ENCODE measurements at places on chromosomes 3 and 15.
A peak's percentile ranks its signal among the peaks of the same experiment; 100 is the strongest.

DNA sequence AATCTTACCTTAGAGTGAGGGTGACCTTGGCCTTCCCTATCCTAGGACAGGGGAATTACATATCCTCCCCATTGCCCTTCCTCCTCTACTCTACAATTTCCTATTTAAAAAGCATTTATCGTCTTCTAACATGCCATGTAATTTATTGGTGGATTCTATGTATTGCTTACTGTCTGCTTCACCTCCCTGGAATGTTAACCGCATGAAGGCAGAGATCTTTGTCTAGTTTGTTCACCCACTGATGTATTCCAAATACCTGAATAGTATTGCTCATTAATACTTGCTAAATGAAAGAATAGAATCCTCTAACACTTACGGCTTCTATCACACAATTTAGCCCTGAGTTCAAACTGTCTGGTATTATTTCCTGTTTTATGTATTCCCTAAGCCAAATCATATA, 68.6 kb downstream of the PPARG start:
- DNase-seq, result no peak

- DNase-seq, result no peak
Observed at GRCh38 chr3:16478516-16478915, 35.0 kb downstream of the RFTN1 start.

DNA sequence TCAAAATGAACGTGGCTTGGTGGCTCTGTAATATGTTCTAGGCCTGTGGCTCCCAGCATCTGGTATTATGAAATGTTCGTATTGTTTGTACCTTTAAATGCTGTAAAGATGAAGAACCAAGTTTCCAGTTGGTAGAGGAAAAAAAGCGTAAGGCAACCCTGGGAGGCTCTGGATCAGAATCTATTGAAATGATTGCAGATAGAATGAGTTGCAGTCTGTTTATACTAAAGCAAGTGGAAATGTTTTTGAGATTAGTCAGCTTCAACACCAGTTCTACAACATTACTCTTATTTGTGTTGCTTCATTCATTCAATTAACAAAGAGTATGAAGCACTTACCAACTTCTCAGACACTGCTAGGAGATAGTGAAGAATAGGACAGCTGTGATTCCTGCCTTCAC, 5.3 kb downstream of the ARL6IP5 start:
- no peak for DNase-seq

- no peak for DNase-seq
Observed at GRCh38 chr15:73119478-73119877, 67.2 kb downstream of the NEO1 start.

- no peak for DNase-seq
Observed at GRCh38 chr3:113658107-113658506, 38.3 kb downstream of the USF3 start.

- DNase-seq, result no peak
Observed at GRCh38 chr15:70956201-70956995, 63.8 kb downstream of the LRRC49 start.

- no peak for DNase-seq
Observed at GRCh38 chr3:158801201-158801600, 653 bp upstream of the MFSD1 start.

DNA sequence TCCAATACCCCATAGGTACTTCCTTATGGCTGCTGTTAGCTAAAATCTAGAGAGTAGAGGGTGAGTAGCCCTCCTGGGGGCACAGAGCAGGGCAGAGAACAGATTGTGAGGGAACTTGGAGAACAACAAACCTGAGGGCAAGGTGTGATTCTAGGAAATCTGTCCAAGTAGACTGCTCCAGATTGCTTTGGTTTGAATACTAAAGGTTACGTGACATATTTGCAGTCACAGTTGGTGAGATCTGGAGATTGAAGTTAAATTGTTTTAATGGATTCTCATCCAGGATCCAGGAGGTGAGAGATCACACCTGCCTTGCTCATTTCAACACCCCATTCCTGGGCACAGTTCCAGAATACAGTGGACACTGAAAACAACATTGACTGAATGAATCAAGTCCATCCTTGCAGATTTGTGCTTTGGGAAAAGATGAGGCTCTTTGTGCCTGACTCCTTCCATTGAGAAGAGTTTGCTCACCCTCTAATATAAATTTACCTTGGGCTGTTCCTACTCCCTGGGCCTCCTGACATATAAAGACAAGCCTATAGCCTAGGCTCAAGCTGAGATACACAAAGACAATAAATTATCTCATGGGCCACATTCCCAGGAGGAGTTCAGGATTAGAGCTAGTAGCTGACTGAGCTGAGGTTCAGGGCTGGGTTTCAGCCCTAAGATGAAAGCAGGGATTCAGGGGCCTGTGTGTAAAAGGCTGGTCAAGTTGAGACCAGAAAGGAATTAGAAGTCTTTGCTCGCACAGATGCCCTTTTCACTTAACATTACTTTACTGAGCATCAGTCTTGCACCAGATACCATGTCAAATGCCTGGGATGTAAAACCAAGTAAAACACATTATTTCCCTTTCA, 400.9 kb upstream of the MCTP2 start:
- no peak for DNase-seq

GRCh38 chr3:171231361-171231760, 204.8 kb upstream of the SLC2A2 start:
- DNase-seq, result no peak

GRCh38 chr15:60764408-60764963, 285.5 kb upstream of the ICE2 start:
- DNase-seq, result no peak

- no peak for DNase-seq
Observed at GRCh38 chr3:44892689-44893088, 18.3 kb downstream of the TGM4 start.

GRCh38 chr15:40091861-40092255, 16.8 kb downstream of the BMF start:
- DNase-seq, result no peak

DNA sequence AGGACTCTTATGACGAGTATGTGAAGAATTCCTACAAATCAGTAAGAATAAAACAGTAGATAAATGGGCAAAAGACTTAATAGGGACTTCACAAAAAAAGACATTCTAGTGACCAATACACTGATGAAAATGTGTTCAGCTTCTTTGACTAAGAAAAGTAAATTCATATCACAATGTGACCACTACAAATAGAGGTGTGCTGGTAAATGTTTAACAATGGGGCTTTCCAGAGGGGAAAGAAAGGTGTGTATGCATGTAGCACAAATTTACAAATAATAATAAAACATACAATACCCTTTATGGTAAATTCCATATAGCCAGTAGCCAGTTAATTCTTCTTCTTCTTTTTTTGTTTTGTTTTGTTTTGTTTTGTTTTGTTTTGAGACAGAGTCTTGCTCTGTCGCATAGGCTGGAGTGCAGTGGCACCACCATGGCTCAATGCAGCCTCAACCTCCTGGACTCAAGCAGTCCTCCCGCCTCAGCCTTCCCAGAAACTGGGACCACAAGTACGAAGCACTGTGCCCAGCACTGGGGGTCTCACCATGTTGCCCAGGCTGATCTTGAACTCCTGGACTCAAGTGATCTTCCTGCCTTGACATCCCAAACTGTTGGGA, 17.5 kb upstream of the NMD3 start:
- DNase-seq, result no peak

- no peak for DNase-seq
Observed at GRCh38 chr15:98776607-98777281, 128.4 kb downstream of the IGF1R start.

DNA sequence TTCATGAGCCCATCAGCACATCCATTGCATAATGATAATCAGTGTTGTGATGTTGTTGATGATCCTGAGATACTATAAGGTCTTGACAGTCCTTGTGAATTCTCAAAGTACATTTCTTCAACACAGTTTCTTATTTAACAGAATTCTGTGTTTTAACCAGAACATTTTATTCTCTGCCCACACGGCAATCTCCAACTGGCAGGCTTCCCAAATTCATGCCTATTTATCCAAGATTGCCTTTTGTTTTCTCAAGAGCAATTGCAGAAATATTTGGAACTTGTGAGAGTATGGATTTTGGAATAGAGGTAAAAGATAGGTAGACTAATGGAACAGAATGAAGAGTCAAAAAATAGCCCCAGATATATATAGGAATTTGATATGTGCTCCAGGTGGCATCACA, 116.0 kb downstream of the UACA start:
- DNase-seq, result no peak

DNA sequence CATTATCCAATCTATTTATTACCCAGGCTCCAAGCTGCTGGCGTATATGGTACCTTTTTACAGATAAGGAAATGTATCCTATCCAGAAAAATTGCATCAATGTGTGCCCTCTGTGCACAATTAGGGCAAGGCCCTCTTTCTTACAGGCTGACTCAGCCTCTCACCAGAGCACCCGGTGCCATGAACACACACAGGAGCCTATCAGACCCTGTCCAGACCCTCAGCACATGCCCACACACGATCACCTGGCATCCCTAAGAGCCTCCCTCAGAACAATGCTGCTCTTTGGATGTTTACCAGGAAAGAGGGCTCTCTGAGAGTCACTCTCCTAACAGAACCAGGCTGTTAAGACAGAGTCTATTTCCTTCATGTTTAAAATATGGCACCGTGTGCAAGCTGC, 460.0 kb upstream of the TBL1XR1 start:
- DNase-seq, result no peak

DNA sequence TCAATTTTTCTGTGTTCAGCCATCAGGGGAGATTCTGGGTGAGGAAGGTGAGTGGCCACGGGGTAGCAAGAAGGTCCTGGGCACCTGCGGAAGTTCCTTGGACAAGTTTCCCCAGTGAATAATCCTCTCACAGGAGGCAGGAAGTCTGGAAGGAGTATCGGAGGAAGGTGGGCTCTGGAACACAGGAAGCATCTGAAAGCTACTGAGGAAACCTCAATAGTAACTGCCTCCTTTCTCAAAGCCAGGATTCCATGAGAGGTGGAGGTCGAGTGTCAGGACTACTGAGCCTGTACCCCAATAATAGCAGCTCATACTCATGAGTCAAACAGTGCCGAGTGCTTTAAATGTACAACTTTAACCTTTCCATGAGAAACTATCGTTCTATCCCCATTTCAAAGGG, 110.9 kb downstream of the OXNAD1 start:
- DNase-seq, result no peak

DNA sequence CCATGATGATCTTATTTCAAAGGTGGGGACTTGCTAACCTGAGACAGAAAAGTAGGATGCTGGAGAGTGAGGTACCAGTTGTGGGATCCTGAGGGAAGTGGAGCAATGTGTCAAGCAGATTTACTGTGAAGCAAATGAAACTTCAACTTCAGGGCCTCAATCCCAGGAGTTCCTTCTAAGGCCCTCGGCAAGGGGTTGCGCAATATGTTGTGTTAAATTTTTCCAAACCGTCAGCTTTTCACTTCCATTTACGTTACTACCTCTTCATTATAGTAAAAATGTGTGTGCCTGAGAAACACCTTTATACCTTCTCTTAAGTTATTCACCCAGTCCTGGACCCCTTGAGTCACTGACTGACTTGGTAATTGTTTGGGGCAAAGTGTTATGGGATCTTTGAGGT, 42.5 kb upstream of the KCNH8 start:
- DNase-seq, result no peak

DNA sequence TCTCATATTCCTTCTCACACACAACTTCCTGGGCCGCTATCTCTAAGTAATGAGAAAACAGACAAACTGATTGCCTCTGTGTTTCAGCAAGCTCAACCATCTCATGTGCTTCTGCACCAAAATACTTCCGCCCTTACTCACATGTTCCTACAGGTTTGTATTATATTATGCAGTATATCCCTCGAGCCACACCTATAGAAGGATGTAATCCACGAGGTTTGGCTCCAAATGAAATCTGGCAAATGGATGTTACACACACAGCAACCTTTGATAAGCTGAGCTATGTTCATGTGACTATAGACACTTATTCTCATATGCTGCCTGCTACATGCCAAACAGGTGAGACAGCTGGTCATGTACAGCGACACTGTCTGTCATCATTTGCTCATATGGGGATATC, 22.6 kb downstream of the CCRL2 start:
- DNase-seq, result no peak

DNA sequence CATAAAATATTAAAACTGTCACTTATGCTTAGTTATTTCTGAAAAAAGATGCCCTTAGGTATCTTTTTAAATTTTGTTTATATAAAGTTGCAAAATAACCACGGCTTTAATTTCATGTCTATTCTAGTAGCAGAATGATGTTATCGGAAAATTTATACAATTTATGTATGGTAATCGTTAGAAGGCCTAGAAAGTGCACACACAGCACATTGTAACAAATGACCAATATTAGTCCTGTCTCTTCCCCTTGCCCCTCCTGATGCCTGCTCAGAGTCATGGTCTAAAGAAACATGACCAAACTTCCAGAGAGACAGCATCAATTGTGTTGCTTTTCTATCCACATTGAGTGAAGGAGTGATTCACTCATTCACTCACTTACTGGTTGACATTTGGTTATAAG, 6.2 kb upstream of the LPP start:
- no peak for DNase-seq

GRCh38 chr15:94673801-94674200, 442.4 kb downstream of the MCTP2 start:
- no peak for DNase-seq

- DNase-seq, result peak; percentile 55
Observed at GRCh38 chr15:64246364-64247189, 83.8 kb upstream of the PPIB start.

DNA sequence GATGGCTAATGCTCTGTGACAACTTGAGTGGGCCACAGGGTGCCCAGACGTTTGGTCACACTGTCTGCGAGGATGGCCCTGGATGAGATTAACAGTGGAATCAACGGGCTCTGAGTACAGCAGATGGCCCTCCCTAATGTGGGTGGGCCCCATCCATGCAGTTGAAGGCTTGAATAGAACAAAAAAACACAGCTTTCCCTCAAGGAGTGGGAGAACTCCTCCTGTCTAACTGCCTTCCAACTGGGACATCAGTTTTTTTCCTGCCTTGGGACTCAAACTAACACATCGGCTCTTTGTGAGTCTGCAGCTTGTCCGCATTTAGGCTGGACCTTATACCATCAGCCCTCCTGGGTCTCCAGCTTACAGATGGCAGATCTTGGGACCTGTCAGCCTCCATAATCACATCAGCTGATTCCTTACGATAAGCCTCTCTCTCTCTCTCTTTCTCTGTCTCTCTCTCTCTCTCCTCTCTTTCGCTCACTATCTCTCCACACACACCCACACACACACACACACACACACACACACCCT, 20.8 kb downstream of the FAM174B start:
- no peak for DNase-seq

GRCh38 chr15:60086681-60087429, 82.7 kb downstream of the FOXB1 start:
- DNase-seq, result no peak

GRCh38 chr15:25171111-25171811, 216.5 kb downstream of the SNRPN start:
- no peak for DNase-seq

GRCh38 chr15:41578736-41579383, 19.8 kb downstream of the TYRO3 start:
- DNase-seq, result no peak

GRCh38 chr15:32867313-32867626, 149.5 kb downstream of the GREM1 start:
- no peak for DNase-seq

All from activated CD4-positive, alpha-beta T cell treated with anti-CD3 and anti-CD28 coated beads, Interleukin-2, amount 50 U/mL, for 48 hours (primary cell).